ENCODE measurements at places on chromosomes 13 and 19.

DNA sequence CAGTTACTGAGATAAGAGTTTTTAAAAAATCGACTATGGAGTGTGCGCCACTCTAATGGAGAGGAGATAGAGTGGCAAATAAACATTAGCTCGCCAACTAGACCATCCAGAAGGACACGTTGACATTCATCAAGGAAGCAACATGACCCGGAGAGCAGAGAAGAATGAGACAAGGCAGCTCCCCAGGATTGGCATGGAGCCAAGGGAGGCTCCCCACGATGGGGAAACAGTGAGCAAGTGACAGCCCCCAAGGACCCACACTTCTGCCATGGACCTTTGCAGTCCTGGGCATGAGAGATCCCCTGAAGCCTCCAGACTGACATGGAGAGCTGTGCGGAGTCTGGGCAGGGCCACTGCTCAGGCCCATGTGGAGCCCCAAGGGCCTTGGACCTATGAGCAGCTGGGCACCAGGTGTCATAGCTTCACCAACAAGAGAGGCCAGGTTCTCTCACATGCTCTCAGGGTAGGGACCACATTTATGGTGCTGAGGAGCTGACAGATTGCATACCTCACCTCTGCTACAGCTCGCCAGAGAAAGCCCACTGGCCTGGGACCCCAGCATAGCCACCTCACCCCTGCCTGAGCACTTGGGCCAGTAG lies 6.7 kb downstream of the SIGLEC6 start:
- DNase-seq = no peak

GRCh38 chr13:49220856-49221589 lies 885 bp downstream of the MLNR start:
- no peak for DNase-seq

GRCh38 chr19:33830264-33830663 lies 33.6 kb downstream of the KCTD15 start:
- DNase-seq = no peak

DNA sequence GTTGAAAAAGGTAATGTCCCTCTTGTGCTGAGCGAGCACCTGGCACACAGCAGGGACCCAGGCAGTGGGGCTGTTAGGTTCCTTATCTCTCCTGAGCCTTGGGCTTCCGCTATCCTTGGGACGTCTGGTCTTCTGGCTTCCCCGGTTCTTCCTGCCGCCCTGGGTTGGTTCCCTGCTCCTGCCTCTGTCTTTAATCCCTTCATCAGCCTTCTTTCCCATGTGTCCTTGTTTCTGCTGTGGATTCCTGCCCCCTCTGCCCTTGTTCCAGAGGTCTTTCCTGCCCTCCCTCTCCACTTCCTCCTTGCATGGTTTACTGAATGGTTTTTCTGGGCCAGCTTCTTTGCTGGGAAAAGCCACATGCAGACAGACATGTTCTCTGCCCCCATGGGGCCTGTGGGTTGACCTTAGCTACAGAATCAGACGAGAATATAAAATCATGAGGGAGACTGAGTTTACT lies 2.6 kb downstream of the EPN1 start:
- no peak for DNase-seq

DNA sequence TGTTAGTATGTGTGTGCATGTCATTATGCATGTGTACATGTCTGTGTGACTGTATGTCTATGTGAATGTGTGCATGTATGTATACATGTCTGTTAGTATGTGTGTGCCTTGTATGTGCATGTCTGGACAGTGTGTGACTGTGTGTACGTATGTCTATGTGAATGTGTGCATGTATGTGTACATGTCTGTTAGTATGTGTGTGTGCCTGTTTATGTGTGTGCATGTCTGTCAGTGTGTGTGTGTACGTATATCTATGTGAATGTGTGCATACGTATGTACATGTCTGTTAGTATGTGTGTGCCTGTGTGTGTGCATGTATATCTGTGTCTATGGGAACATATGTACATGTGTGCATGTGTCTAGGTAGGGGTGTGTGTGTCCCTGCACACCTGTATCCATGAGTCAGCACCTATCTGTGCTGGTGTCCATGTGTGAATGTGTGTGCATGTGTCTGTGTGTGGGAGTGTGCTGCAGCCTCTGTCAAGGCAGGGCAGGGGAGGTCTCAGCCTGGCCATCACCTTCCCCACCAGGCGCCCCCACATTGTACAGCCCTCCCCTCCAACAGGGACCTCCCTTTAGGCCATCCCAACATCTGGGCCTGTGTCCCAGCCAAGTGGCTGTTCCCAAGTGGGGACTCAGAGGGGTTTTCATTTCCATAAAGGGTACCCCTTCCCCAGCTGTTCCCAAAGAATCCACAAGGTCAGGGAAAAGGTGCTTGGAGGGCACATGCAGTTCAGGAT lies 4.4 kb downstream of the GAS6 start:
- DNase-seq = no peak

DNA sequence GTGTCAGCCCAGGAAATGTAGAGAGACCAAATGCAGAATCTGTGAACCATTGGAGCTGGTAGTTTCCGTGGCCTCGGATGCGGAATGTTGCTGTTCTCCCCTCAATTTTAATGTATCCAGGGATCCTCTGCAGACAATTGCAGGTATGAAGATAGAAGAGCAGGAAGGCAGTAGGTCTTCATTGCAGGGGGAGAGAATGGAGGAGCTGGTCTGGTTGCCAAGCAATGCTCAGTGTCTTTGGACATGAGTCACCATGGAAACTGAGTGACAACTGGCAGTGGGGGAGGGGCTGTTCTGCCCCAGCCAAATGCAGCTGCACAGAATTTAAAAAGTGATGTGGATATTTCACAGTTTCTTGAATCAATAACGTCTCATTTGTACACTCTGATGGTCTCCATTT lies 56.1 kb upstream of the ZNF835 start:
- no peak for DNase-seq

Measured in BJ (cell line).